ENCODE measurements at places on chromosomes 3 and 15.
A peak's percentile ranks its signal among the peaks of the same experiment; 100 is the strongest.

GRCh38 chr3:85821130-85821756, 862.5 kb downstream of the CADM2 start:
- DNase-seq = peak; percentile 3

DNA sequence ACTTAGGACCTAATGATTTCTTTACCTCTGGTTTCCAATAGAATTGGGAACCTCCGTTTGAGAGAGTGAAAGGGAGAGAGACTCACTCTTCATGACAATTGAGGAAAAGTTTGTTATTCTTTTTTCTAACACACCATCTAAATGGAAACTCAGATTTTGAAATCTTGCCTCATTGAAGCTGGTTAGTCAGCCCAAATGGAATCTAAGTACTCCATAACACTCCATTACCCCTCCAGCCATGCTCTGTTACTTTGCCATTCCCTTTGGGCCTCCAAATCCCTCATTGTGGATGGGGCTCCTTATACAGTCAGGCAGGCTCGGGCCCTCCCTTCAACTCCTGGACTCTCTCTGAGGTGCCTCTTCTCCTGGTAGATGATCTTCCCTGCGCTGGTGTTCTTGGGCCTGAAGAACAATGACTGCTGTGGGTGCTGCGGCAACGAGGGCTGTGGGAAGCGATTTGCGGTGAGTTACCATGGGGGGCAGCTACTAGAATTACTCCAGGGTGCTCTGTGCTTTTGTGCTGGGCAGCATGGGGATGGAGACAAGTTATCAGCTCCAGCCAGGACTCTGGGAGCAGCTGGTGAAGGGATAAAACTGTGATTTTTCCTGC, 1.1 kb downstream of the TM4SF4 start:
- no peak for DNase-seq

DNA sequence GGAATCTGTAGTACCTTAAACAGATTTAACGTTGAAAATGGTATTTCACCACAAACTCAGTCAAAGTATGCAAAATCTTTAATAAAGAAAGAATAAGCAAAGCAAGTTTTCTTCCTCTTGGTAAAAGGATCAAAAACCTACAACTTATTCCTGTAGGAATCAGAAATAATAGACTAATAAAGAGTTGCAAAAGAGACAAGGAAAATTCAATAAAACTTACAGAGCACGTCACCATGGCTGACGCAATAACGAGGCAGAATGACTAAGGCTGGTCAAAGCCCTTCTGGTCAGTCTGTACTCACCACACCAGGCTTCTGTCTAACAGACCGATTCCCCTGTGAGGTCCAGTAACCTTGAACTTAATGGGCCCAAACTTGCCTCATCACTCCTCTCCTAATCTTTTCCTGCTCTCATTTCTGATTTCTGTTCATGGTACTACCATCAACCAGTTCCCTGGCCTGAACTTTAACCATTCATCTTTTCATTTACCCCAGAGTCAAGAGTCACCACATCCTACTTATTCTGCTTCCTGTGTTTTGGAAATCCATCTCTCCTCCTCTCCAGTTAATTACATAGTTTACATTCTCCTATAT, 5.0 kb downstream of the MASP1 start:
- DNase-seq = peak; percentile 64

DNA sequence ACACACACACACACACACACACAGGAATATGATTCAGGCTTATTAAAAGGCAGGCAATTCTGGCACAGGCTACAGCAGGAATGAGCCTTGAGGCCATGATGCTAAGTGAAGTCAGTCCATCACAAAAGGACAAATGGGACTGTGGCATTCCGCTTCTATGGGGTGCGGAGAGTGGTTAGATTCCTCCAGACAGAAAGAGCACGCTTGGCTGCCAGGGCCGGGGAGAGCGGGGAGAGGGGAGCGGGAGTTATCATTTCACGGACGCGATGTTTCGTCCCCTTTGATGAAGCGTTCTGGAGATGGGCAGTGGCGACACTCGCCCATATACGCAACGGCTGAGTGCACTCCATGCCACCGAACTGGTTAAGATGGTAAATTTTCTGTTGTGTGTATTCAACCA, 58.5 kb upstream of the FAM174B start:
- no peak for DNase-seq

GRCh38 chr3:74601793-74602192, 12.7 kb downstream of the CNTN3 start:
- no peak for DNase-seq

DNA sequence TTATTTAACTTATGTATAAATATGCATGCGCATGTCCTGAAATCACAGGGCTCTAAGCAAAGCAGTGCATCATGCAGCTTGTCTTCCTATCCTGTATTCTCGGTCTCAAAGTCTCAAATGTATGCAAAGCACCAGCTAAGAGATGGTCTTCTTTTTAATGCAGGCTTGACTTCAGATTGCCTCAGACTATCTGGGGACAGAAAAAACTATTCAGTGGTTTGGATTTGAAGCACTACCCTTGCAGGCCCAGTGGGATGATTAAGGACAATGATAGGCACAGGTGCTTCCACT, 18.5 kb upstream of the NMNAT3 start:
- DNase-seq = no peak

DNA sequence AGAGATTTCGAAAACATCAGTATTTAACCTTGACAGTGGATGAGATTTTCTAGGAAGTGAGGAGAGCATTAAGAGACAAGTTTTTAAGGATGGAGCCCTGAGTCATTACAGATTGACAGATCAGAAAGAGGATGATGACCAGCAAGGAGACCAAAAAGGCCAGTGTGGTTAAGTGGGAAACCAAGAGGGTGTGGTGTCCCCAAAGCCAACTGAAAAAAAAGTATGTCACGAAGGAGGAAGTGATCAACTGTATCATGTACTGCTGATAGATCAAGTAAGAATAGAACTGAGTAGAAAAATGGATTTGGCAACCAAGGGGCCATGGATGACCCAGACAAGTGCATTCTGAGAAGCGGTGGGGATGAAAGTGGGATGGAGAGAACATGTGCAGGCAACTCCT, 491.8 kb downstream of the FHIT start:
- DNase-seq = no peak

Measured in MG63 (cell line).